ENCODE measurements at places on chromosomes 7 and 10. TPM values are rescaled to one million over a fixed set of nuclear protein-coding genes. Genes with fewer than 3 reads are reported as not detected.

DNA sequence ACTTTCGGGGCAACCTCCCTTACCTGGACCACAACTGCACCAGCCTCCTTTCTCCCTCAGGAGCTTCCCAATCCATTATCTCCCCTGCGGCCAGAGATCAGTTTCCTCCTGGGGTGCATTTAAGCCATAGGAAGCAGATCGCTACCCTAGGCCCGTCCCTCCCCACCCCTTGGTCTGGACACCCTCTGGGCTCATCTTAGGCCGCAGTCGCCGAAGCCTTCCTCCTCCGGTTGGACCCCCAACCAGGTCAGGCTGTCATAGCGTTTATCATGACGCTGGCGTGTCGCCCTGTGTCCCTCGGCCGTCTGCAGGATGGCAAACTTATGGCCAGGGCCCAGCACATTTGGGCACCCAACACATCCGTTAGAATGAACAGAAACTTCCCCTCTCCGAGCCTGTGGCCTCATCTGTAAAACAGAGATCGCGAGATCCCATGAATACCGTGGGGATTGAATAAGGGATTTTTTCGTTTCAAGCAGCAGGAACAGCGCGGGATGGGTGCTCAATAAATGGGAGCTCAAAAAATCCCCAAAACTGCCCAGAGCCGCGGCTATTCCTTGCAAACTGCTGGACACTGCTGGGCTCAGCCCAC lies 669 bp upstream of the AP5Z1 start:
- peak overlapping the region; percentile 95 for H3K4me3 ChIP-seq
- no peaks in the 10 kb centered on the region for H3K27me3 ChIP-seq
- H3K27ac ChIP-seq = peak overlapping the region; percentile 94

- no peaks in the 10 kb centered on the region for H3K36me3 ChIP-seq
- H3K27ac ChIP-seq = no peak overlapping the region
- no peaks in the 10 kb centered on the region for H3K27me3 ChIP-seq
- no peak for DNase-seq
- H3K4me3 ChIP-seq = no peak overlapping the region
These were observed 196.1 kb upstream of the PRSS1 start for GRCh38 chr7:142553216-142553615.

DNA sequence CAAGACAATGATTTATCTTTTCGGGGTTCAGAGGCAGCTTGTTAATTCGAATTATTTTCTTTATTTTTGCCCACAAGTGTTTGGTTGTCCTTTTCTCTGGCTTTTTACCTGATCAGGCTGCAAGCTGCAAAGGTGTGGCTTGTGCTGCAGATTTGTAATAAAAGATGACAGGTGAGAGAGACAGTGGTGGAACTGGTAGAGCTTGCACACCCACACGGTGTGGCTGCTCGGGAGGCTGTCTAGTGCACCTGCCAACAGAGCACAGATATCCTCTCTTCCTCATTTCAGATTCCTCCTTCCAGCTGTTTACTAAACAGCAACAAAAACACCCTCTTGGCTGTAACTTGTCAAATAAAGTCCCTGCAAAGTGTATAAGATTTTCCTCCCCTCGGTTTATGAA lies 9.2 kb downstream of the GJD4 start:
- H3K4me3 ChIP-seq = no peak overlapping the region
- H3K4me1 ChIP-seq = no peaks in the 10 kb centered on the region
- H3K36me3 ChIP-seq = no peaks in the 10 kb centered on the region
- H3K27ac ChIP-seq = no peak overlapping the region
- no peak for DNase-seq

The HGF gene
- 1.4 TPM for total RNA-seq

DNA sequence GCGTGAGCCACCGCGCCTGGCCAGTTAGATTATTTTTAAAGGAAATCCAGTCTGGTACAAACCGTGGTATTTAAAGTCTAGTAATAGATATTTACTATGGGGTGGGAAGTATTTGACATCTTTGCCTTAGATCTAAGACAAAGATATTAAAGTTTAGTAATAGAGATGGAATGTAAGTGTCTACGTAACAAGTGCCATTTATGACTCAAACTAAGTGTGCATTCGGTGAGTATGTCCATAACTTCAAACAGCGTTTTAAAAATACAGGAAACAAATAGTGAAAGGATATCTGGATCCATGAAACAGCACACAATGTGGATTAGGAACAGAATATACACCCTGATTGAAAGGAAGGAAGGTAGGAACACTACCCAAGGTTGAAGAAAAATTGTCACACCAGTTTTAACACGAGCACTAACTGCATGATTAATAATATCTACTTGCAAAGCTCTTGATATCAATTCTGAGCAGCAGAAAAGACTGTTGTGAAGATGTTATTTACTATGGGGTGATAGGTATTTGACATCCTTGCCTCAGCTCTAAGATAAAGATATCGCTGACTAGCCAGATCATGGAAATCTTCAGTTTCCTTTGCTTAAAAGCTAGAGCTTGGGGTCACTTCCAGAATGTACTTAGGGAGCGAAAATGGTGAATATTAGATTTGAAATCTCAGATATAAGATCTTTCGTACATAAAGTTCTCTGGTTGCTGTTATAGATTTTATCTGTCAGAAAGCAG lies 48.7 kb downstream of the EPC1 start:
- H3K4me3 ChIP-seq = no peak overlapping the region
- H3K36me3 ChIP-seq = no peaks in the 10 kb centered on the region
- H3K27ac ChIP-seq = no peak overlapping the region
- no peak for DNase-seq
- H3K4me1 ChIP-seq = peaks cover 32% of the 10 kb centered on the region

The ALOX5 gene
- total RNA-seq = 1.2 TPM

The ENTPD1 gene
- 5.0 TPM for total RNA-seq

The C10orf105 gene
- total RNA-seq = 0.19 TPM

The CALD1 gene
- total RNA-seq = 0.35 TPM

DNA sequence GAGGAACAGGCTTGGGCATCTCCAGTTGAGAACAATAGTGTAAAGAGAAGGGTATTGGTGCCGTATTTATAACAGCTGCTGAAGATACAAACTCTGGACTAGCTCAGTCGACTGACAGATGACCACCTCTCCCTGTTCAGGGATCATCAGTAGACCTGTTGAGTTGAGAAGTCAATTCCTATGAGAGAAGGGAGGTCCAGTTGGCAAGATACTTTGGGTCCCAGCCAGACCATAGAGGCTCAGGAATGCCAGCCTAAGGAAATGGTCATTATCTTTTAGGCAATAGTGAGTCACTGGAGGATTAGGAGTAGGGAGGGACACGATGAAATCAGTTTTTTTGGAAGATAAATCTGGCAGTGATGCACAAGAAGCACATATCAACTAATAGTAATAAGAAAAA lies 202.9 kb downstream of the TRIL start:
- H3K27ac ChIP-seq = no peak overlapping the region
- H3K36me3 ChIP-seq = no peaks in the 10 kb centered on the region
- DNase-seq = no peak
- H3K4me1 ChIP-seq = no peaks in the 10 kb centered on the region
- H3K27me3 ChIP-seq = no peaks in the 10 kb centered on the region

- no peak for DNase-seq
- no peak overlapping the region for H3K27ac ChIP-seq
- no peaks in the 10 kb centered on the region for H3K27me3 ChIP-seq
- H3K4me3 ChIP-seq = no peak overlapping the region
- peaks cover 8% of the 10 kb centered on the region for H3K4me1 ChIP-seq
These were observed 157.9 kb downstream of the ARID5B start for GRCh38 chr10:62059217-62059920.

The TBL2 gene
- total RNA-seq = 40.9 TPM

DNA sequence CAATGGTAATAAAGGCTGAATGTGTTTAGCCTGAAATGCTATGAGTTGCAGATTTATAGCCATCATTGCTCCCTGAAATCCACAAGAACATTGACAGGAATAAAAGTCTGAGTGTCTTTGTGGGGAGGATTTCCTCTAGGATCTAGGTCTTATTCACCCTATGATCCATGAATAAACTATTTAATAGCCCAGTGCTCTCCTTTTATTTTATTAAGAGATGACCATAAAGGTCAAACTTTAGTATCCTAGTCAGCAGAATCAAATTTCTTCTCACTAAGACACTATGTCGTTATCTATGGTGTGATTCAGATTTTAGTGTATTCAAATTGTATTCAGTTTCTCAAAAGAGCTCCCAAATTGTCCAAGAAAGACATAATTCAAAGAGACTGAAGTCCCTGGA lies 67.8 kb upstream of the AKR1E2 start:
- no peaks in the 10 kb centered on the region for H3K27me3 ChIP-seq
- DNase-seq = no peak
- no peaks in the 10 kb centered on the region for H3K4me1 ChIP-seq
- H3K36me3 ChIP-seq = no peaks in the 10 kb centered on the region
- no peak overlapping the region for H3K4me3 ChIP-seq

- H3K36me3 ChIP-seq = no peaks in the 10 kb centered on the region
- DNase-seq = no peak
- H3K27ac ChIP-seq = no peak overlapping the region
- H3K4me1 ChIP-seq = no peaks in the 10 kb centered on the region
- H3K4me3 ChIP-seq = no peak overlapping the region
- H3K27me3 ChIP-seq = no peaks in the 10 kb centered on the region
These were observed 4.8 kb downstream of the SFTPA1 start for GRCh38 chr10:79615577-79615976.

The HYAL4 gene
- total RNA-seq = not detected

DNA sequence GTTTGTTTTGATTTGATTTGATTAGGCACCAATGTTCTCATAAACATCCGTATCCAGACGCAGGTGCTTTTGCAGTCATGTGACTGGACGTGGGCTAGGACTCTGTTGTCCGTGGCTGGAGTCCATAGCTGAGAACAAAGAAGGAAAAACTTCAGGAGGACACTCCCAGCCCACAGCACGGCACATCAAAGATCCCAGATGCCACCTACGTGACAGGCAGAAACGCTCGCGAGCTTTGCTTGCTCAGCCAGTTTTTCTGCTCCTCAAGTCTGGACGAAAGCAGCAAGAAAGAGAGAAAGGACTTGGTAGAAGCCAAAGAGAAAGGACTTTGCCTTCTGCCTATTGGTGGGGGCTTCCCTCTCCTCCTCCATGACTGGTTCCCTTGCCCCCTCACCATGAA lies 6.9 kb upstream of the ZKSCAN1 start:
- DNase-seq = no peak
- no peak overlapping the region for H3K27ac ChIP-seq
- no peaks in the 10 kb centered on the region for H3K4me1 ChIP-seq
- H3K27me3 ChIP-seq = no peaks in the 10 kb centered on the region
- no peaks in the 10 kb centered on the region for H3K36me3 ChIP-seq

DNA sequence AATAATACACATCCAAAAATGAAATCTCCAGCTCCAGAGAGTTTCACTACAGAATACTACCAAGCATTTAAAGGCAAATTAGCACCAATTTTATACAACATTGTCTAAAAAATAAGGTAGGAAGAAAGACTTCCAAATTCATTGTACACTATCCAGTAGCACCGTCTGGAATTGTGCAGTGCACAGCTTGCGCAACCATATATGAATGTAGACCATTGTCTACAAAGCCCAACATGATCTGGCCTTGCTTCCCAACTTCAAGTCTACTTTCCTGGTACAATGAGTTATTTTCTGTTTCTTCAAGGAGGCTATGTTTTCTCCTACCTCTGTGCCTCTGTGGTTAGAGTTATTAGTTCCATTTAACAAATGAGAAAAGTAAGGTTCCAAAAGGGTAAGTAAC lies 115.4 kb upstream of the FOXK1 start:
- H3K36me3 ChIP-seq = no peaks in the 10 kb centered on the region
- no peak overlapping the region for H3K4me3 ChIP-seq
- H3K4me1 ChIP-seq = no peaks in the 10 kb centered on the region
- DNase-seq = no peak
- H3K27ac ChIP-seq = no peak overlapping the region
- H3K27me3 ChIP-seq = no peaks in the 10 kb centered on the region

GRCh38 chr10:110618230-110618610 lies 25.9 kb upstream of the RBM20 start:
- no peaks in the 10 kb centered on the region for H3K27me3 ChIP-seq
- no peak for DNase-seq
- H3K36me3 ChIP-seq = no peaks in the 10 kb centered on the region
- no peak overlapping the region for H3K4me3 ChIP-seq
- no peaks in the 10 kb centered on the region for H3K4me1 ChIP-seq
- H3K27ac ChIP-seq = no peak overlapping the region

The TMEM225B gene
- 0.86 TPM for total RNA-seq

- no peak overlapping the region for H3K4me3 ChIP-seq
- H3K27me3 ChIP-seq = no peaks in the 10 kb centered on the region
- H3K27ac ChIP-seq = no peak overlapping the region
- DNase-seq = no peak
- peaks cover under 1% of the 10 kb centered on the region for H3K4me1 ChIP-seq
- no peaks in the 10 kb centered on the region for H3K36me3 ChIP-seq
These were observed 87.4 kb downstream of the FAM107B start for GRCh38 chr10:14687340-14687739.

The C7orf57 gene
- total RNA-seq = not detected

- no peaks in the 10 kb centered on the region for H3K4me1 ChIP-seq
- no peak overlapping the region for H3K4me3 ChIP-seq
- H3K27ac ChIP-seq = no peak overlapping the region
- peaks cover 54% of the 10 kb centered on the region for H3K36me3 ChIP-seq
These were observed 57.3 kb upstream of the CAMK2B start for GRCh38 chr7:44382459-44383265.

The INHBA gene
- 0.16 TPM for total RNA-seq

- H3K4me1 ChIP-seq = no peaks in the 10 kb centered on the region
- no peaks in the 10 kb centered on the region for H3K27me3 ChIP-seq
- no peak for DNase-seq
- no peak overlapping the region for H3K4me3 ChIP-seq
- no peaks in the 10 kb centered on the region for H3K36me3 ChIP-seq
These were observed 15.2 kb downstream of the ANLN start for GRCh38 chr7:36404639-36405408.

The TRA2A gene
- 238 TPM for total RNA-seq

GRCh38 chr7:95723583-95724180 lies 48.7 kb upstream of the DYNC1I1 start:
- no peak overlapping the region for H3K4me3 ChIP-seq
- no peaks in the 10 kb centered on the region for H3K27me3 ChIP-seq
- no peak overlapping the region for H3K27ac ChIP-seq
- no peaks in the 10 kb centered on the region for H3K36me3 ChIP-seq
- no peak for DNase-seq

The BICC1 gene
- not detected for total RNA-seq

The ANKRD16 gene
- 7.8 TPM for total RNA-seq

DNA sequence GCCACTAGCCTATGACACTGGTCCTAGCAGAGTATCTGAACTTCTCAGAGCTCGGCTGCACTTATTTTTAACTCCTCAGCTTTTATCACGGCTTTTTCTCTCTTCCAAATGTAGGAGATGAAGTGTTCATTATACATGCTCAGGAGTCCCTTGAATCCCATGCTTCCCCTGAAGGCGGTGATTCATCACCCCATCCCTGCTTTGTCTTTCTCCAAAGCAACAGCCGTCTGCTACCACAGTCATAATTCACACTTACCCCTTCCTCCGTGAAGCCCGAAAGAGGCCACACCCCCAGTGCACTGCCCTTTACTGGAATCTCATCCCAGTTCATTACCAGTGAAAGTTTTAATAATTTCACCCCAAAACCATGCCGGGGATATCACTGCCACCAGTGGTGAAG lies 301.5 kb upstream of the SHH start:
- no peak overlapping the region for H3K27ac ChIP-seq
- no peaks in the 10 kb centered on the region for H3K36me3 ChIP-seq
- no peak for DNase-seq
- no peaks in the 10 kb centered on the region for H3K27me3 ChIP-seq

The AMZ1 gene
- 0.05 TPM for total RNA-seq

The CYP3A7 gene
- not detected for total RNA-seq

The TCF7L2 gene
- 31.4 TPM for total RNA-seq
